CD4-positive, alpha-beta T cell treated with Interleukin-4 for 1 hour (primary cell): ENCODE measurements at places on chromosomes 1 and 21.

DNA sequence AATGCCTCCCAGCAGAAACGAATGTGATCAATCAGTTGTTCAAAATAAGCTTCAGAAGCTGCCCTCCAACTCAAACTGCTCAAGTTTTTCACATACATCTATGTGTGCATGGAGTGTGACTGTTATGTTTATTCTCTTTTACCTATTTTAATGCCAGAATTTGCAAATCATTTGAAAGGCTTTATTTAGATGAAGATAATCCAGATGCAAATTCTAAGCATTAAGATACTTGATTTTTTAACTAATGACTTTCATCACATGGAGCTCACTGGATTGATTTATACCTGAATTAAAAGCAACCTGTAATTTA, 69.5 kb downstream of the PLD5 start:
- DNase-seq = no peak

- no peak for DNase-seq
Measured at GRCh38 chr1:153506831-153507413, 28.9 kb downstream of the S100A6 start.

DNA sequence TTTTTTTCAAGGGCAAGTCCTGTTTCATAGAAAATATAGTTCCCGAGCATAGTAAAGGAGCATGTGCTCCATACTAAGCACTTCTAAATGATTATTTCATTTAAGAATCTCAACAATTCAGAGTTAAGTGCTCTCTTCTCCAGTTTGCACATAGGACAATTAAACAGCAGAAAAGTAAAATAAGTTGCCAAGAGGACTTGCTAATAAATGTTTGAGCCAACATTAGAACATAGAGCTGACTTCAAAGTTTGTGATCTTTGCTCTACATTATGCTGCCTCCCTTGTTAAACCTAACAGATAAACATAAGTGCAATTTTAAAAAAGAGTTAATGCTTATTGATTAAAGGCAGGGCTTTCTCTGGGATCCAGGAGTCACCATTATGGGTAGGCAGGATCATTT, 23.8 kb upstream of the RAP1A start:
- no peak for DNase-seq

DNA sequence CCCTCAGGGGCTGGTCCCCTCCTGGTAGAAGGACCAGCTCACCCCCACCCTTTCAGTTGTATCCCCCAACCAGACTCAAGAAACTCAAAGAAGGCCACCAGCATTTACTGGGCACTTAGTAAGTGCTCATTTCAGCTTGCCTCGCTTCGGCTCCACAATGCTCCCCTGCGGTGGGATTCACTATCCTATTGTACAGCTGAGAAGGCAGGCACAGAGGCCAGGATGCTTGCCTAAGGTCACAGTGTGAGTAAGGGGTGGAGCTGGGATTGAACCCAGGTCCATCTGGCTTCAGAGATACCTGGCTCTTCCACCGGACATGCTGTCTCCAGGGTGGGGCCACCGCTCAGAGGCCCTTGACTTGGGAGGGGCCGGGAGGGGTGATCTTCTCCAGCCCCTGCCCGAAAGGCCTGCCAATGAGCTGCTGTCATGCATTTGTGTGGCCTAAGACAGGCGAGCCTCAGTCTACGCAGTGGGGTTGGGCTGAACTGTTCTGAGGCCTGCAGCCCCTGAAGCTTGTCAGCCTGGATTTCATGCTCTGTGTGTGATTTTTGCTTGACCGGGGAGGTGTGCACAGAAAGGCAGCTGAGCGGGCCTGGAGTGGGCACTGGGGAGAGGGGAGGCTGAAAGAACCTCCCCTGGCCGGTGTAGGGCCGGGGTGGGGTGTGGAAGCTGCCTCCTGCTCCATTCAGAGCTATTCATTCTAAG, 48.1 kb downstream of the DMRTB1 start:
- no peak for DNase-seq

DNA sequence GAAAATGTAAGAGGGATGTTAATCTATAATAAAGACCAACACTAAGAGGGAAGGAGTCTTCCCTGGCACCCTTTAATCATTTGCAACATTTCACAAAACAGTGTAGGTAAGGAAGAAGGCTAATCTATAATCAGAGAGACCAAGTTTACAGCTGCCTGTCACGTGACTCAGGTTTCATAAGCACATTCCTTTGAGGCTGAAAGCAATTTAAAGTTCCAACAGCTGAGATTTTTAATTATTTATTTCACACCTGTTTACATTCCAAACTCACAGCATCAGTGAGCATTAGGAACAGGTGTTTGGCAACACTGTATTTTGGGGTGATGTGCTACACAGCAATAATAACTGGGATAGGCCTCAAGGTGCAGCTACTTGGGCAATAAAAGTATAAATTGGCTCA, 75.7 kb upstream of the PGBD5 start:
- no peak for DNase-seq

GRCh38 chr1:74205266-74205665, 7.2 kb downstream of the FPGT start:
- no peak for DNase-seq
